ENCODE measurements at places on chromosomes 12 and 14.

GRCh38 chr12:42584651-42585111 is 4.9 kb downstream of the PRICKLE1 start:
- DNase-seq, result no peak

DNA sequence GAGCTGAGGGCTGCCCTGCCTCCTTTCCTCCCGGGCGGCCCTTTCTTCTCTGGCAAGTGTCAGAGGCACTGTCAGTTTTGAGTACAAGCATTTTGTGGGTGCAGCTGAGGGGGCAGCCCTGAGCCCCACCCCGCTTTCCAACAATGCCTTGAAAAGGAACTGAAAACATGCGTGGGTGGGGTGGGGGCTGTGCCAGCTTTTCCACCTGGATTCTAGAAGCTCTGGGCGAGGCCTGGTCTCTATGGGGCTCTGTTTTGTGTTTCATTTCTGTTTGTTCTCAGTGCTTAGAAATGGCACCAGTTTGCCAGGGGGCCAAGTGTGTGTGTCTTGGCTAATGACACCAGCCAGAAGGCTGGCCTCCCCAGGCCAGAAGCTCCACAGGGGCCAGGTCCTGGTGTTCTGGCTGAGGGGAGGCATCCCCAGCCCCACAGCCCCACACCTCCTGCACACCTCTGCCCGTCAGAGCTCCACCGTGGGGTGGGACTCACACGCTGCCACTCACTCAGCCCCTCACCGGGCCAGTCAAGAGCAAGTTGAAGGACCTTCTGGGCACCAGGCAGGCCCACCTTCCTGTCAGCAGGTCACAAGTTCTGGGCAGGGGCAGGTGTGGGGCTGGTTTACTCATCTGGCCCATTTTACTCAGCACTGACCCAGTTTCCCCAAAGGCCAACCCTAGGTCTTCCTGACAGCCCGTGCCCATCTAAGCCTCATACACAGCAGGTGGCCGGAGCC is 155.1 kb downstream of the CALM1 start:
- no peak for DNase-seq

DNA sequence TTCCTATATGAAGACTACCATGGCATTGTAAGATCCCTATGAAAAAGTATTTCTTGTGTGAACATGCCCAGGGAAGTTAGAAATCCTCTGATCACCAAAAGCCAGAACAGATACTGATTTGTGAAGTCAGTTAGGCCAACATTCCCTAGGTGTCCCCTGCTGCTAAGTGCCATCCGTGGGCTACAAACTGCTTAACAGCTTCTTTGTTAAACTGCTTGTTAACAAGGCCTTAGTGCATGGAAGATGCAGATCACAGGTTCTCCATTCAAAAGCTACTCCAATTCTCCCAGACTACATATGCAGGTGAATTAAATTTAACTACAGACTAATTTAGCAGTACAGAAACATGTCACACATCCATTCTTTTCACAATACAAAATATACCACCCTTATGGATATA is 108.2 kb downstream of the PRICKLE1 start:
- no peak for DNase-seq

DNA sequence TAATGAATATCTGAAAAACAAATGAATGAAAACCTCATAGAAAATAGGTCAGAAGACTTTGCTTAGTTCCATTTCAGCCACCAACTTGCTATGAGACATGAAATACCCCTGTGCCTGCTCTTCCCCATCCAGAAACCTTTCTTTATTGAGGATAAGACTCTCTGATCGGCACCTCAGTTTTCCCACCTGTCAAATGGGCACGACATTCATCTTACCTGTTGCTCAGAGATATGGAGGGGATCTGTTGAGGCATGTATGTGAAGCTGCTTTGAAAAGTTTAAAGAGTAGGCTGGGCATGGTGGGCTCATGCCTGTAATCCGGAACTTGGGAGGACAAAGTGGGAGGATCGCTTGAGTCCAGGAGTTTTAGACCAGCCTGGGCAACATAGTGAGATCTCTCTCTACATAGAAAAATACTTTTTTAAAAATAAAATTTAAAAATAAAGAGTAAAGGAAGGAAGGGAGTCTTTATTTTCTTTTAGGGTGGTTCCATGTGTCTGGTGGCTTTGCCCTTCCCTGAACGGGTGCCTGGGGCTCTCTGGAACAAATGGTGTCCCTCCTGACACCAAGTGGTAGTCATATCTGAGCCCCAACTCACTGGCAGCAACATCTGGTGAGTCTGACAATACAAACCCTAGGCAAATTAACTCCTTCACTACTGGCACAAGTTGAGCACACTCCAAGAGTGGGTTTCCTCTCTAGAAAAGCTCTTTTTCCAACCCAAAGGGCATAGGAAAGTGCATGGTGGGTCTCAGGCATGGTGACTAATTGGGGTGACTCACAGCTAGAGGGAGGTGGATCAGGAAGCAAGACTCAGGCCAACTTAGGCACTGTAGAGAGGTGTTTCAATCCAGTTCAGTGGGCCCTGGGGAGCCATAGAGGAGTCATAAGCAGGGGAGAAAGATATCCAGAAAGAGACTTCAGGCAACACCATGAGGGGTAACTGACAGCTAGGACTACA is 42.1 kb downstream of the MAP1LC3B2 start:
- DNase-seq, result no peak

GRCh38 chr12:64229796-64230195 is 7.7 kb upstream of the KICS2 start:
- no peak for DNase-seq

- no peak for DNase-seq
These were observed 138.7 kb upstream of the LMNTD1 start for GRCh38 chr12:25691865-25692114.

Data from stimulated activated CD4-positive, alpha-beta T cell treated with anti-CD3 and anti-CD28 coated beads, Interleukin-15, amount 100 ng/mL, for 48 hours (primary cell).